ENCODE measurements at places on chromosomes 6 and 20.

DNA sequence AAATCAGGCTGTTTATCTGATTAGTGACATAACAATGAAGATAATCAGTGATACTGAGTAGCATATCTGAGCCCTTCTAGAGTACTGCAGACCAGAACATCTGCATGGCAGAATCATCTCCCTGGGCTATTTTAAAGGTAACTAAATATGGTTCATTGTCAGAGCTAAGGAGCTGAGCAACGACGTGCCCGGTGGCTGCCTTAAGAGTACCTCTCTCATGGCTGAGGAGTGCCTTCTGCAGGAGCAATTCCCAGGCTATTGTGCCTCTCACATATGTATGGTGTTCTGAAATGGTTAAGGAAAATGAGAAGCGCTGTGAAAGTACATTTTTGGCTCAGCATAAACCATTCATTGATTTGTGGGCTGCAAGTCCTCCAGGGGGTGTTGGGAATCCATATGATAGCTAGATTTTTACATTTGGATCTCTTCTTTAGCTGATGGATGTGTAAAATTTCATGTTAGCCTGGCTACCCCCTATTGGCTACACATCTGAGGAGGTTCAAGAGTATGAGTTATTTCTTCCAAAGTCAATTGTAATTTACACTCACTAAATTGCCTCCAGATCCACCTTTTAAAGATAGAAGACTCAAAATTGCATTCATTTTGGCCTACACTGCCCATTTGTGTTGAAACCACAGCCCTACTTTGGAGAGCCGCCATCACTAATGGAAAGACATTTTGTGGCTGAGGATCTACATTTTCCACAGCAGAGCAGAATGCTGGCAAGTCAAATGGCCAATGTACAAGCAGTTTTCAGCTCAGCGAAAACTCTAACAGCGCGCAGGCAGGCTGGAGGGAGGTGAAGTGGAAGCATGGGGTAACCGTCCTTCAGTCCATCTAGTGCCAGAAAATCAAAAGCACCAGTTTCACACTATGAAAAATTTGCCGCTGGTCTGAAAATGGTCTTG lies 198.0 kb downstream of the SIM1 start:
- DNase-seq: no peak

GRCh38 chr6:110735666-110736065 lies 79.6 kb downstream of the CDK19 start:
- DNase-seq: peak; percentile 62

DNA sequence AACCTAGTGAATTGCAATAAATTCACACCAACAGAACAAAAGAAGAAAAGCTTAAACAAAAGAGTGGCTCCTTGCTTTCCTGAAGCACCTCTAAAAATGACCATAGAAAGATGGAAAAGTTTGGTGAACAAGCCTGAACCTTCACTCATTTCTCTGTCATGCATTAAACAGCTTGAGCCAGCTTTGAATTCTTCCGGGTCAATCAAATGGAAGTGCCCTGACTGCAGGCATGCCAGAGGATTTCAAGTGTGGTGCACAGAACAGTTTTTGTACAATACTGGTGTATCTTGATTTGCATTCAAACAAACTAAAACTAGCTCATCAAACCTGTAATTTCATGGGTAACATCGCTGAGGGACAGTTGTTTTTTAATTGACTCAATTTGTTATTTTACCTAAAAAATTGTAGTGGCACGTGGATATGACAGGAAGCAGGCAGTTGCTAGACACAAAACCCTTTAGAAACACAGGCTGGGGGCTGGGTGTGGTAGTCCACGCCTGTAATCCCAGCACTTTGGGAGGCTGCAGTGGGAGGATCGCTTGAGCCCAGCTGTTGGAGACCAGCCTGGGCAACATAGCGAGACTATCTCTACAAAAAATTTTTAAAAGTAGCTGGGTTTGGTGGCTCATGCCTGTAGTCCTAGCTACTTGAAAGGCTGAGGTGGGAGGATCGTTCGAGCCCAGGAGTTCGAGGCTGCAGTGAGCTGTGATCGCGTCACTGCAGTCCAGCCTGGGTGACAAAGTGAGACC lies 9.1 kb downstream of the CASS4 start:
- DNase-seq: no peak

DNA sequence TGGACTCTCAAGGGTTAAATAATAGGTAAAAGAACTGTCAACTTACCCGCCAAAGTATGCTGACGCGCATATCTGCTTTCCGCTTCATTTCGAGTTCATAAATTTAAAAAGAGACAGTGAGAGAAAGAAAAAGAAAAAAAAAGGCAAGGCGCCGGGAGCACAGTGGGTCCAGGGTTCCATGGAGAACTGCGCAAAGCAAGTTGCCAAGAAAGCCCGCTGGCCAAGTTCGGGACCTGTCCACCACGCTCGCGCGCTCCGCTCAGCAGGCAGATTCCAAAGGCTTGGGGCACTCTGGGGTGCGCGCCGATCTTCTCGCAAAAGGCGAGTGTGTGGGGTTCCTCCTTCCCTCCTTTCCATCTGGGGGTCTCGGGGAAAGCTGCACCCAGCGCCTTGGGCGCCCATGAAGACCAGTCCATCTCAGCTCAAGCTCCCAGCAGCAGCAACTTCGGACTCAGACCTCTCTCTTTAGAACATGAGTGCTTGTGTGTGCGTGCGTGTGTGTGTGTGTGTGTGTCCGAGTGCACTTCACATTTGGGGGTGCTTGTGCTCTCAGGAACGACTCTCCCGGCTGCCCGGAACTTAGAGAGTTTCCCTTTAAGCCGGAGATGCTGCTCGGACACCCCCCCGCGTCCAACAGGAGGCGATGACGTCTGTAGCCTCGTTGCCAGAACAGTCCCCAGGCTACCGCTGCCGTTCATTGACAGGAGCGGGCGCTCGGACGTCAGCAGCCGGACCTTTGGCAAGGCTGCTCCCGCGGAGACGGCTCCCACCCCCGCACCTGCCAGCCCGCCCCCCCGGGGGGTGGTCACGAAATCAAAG lies 180.0 kb downstream of the TBXT start:
- DNase-seq: no peak

GRCh38 chr20:43034981-43035724 lies 154.6 kb downstream of the PTPRT start:
- DNase-seq: no peak

GRCh38 chr6:50147371-50147770 lies 97.6 kb upstream of the DEFB112 start:
- DNase-seq: no peak

- DNase-seq: no peak
Measured at GRCh38 chr6:149895833-149896271, 2.1 kb downstream of the RAET1E start.

DNA sequence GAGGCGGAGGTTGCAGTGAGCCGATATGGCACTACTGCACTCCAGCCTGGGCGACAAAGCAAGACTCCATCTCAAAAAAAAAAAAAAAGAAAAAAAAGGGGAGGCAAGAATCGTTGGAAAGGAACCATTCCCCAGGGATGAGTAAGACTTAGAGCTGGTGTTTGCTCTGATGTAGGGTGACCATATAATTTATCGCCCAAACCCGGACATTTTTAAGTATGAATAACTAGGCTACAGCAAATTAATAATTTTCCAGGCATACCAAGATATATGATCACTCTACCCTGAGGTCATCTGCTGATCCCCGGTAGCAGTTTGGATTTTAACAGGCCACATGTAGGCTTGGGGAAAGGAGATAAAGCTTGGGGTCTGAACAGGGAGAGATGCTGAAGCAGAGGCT lies 260.9 kb downstream of the BTBD9 start:
- no peak for DNase-seq

GRCh38 chr20:53899351-53900167 lies 170.8 kb downstream of the BCAS1 start:
- DNase-seq: peak; percentile 83

DNA sequence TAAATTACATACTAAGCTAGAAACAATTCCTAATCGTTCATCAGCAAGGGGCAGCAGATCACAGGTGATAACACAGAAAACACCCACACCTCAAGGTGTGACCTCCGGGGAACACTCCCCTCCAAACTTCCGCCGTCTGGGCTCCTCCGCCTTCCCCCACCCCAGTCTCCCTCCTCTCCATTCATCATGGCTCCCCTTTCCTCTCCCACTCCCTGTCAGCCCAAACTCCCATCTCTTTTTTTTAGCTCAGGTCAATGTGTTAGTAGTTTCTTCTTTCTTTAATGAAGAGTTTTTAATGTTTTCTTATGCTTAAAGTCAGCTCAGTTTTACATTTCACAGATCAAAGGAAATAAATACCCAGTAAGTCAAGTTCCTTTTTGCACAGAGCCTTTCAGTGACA lies 20.7 kb downstream of the CNKSR3 start:
- no peak for DNase-seq

GRCh38 chr6:151054306-151054705 lies 185.5 kb upstream of the AKAP12 start:
- no peak for DNase-seq

DNA sequence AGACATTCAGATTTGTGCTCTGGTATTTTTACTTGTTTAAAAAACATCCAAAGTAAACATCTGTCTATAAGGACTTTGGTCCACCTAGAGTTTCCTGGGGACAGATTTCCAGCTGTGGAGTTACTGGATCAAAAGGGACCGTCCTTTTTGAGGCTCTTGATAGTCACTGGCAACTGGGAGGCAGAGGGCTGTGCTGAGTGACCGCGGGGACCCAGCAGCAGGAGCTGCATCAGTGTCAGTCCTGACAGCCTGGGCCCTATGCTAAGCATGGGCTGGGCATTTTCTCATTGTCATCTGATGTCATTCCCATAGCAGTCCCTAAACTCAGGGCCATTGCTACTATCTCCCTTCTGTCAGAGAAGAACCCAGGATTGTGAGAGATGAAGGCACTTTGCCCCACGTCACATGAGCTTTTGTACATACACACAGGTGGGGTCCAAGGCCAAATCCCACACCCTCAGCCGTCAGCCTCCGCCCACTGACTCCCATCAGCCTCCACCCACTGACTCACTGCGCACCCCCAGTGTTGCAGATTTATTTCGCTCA lies 293.8 kb downstream of the TAF4 start:
- no peak for DNase-seq

GRCh38 chr20:53412577-53413185 lies 181.0 kb downstream of the ZNF217 start:
- no peak for DNase-seq

- DNase-seq: no peak
Measured at GRCh38 chr20:49104365-49104648, 58.2 kb downstream of the CSE1L start.

GRCh38 chr6:2038092-2038491 lies 207.3 kb downstream of the GMDS start:
- no peak for DNase-seq

- DNase-seq: no peak
Measured at GRCh38 chr6:108102965-108103364, 28.4 kb upstream of the OSTM1 start.

- DNase-seq: no peak
Measured at GRCh38 chr20:32538526-32538939, 46.6 kb downstream of the NOL4L start.

GRCh38 chr20:16444057-16444777 lies 129.0 kb downstream of the KIF16B start:
- no peak for DNase-seq

- no peak for DNase-seq
Measured at GRCh38 chr20:50322703-50323131, 132.1 kb downstream of the CEBPB start.

DNA sequence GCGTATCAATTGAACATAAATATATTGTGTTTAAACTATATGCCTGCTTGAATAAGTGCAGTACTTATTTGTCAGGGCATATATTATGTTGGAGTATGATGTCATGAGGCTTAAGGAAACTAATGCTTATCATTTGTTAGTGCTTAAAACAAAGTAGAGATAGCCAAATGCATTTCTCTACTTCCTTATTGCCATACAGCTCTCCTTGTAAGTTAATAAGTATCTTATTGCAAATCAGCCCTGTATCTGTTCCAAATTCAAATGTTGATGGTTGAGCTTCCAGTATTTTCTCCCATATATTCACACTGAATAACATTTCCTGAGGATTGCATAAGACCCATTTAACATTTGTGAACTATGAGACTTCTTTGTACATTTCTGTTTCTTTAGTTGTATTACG lies 57.8 kb downstream of the CARMIL1 start:
- DNase-seq: no peak

DNA sequence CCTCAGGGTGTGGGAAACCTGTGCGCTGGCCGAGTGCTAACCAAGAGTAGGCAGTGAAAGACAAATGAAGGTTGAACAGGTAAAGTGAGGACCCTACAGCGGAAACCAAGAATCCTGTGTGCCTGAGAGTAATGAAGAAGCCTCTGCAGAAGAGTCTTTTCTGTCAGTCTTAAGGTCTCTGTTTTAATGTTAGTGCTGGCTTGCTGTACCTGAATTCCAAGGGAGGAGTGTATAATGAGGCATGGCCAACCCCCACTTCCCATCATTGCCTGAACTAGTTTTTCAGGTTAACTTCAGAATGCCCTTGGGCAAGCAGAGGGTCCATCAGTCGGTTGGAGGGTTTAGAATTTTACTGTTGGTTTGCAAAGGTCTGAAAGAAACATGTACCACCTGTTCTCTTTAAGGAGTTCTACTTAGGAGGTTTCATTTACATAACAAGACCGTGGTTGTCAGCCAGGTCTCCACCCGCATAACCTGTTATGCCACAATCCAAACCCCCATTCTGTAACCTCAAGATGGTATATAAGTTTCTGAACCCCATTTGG lies 589 bp upstream of the PDCD2 start:
- DNase-seq: no peak

GRCh38 chr20:5393218-5393870 lies 76.6 kb upstream of the PROKR2 start:
- DNase-seq: no peak

- no peak for DNase-seq
Measured at GRCh38 chr6:19795211-19795610, 42.0 kb upstream of the ID4 start.

GRCh38 chr6:103983860-103984259 lies 875.9 kb downstream of the HACE1 start:
- no peak for DNase-seq

- no peak for DNase-seq
Measured at GRCh38 chr20:39825524-39825923, 863.4 kb downstream of the DHX35 start.

DNA sequence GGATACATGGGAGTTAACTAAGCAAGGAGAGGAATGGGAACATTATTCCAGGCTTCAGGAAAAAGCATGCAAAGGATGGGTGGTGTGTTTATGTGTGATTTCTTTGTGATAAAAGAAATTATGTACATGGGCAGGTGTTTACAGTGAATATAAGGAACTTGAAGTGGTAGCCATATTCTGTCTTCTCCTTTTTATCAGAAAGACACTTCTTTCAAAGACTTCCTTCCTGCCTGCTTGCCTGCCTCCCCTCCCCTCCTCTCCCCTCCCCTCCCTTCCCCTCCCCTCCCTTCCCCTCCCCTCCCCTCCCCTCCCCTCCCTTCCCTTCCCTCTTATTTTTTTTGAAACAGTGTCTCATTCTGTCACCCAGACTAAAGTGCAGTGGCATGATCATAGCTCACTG lies 14.4 kb downstream of the CYB5R4 start:
- DNase-seq: peak; percentile 16

All from inflammatory macrophage (primary cell).